ENCODE measurements at places on chromosomes 11 and 22.
A peak's percentile ranks its signal among the peaks of the same experiment; 100 is the strongest.

DNA sequence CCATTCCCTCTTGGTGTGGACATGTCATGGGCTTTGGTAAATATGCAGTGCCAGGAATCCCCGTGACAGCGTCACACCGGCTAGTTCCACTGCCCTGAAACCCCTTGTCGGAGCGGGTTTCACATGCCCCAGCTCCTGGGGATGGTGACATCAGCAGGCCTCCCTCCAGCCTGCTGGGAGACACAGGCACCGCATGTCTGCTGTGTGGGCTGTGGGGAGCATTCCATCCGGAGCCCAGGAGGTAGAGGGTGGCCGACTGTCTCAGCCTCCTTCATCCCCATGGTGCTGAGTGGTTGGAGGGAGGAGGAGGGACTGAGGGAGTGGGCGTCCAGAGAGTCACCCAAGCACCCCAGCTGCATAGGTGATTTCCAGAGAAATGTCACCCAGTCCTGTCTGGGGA lies 1161.1 kb downstream of the BRD1 start:
- DNase-seq, result no peak

DNA sequence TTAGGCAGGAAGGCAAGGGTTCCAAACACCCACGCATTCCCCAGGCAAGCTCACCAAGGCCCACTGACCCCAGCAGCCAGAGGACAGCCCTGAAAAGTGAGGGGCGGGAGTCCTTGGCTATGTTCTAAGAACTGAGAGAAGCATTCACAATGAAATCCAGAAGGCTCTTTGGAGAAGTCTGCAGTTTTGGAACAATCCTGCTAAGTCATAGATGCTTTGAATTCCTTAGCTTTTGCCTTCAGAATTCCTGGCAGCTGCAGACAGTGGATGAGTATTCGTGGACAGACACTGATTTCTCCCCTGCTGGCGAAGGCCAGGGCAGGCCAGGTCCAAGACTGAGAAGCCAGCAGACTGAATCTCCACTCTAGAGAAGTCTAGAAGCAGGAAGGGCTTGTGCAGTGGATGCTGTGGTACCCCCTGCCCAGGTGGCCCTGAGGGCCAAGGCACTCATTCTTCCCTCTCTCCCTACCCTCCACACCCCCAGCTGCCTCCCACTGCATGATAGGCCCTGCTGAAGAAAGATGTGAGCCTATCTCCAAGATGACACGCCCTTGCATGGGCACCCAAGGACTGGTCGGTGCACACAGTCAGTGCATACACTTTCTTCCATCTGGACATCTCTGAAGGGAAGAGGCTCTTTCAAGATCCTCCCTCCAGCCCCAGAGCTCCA lies 133.2 kb upstream of the TEAD1 start:
- DNase-seq, result no peak

- DNase-seq, result no peak
Measured at GRCh38 chr11:10747733-10748132, 3.3 kb upstream of the CTR9 start.

DNA sequence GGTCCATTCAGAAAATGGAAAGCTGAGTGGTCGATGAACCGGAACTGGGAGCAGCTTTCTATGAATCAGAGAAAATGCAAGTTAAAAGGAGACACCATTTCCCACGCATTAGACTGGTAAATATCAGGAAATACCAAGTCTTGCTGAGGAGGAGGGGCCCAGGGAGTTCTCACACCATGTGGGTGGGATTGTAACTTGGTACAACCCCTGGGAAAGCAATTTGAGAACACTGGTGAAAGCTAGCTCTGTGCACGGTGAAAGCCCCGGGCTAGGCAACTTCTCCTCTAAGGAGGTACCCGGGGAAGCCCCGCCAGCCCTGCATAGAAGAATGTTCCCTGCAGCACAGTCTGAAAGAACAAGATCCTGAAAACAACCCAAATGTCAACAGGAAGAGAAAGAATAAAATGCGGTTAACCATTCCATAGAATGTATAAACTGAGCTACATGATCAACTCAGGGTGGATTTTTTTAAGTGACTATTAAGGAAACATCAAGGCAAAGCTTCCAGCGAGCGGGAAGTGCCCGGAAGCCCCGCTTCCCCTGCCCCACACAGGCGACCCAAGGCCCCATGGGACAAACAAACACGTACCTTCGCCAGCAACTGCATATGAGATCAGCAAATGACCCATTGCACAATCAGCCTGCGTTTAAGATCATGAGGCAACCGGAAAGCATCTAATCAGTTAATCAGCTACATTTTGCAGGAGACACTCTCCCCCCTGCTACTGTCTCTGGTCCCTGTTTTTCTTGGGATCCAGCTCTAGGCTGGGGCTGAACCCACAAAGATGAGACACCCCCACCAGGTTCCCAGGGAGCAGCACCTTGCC lies 11.3 kb downstream of the SHANK2 start:
- DNase-seq, result no peak

- DNase-seq, result peak; percentile 38
Measured at GRCh38 chr11:75577207-75577606, 15.2 kb downstream of the SERPINH1 start.

DNA sequence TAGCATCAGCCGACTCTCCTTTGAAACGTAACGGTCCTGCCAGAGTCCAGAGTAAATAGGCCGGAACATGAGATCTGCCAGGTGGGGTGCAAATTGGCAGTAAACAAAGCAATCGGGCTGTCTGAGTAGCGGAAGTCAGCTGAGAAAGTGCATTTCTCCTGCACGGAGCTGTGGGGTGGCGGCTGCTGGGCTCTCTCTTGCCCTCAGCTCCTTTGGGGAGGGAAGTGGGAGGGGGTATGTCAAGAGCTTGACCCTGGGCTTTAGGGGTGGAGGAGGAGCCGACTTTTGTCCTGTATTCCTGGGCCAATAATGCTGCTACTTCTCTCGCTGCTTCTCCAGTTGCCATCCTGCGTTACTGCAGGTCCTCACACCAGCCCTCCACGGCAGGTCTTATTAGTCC lies 11.6 kb downstream of the GRIK4 start:
- no peak for DNase-seq

DNA sequence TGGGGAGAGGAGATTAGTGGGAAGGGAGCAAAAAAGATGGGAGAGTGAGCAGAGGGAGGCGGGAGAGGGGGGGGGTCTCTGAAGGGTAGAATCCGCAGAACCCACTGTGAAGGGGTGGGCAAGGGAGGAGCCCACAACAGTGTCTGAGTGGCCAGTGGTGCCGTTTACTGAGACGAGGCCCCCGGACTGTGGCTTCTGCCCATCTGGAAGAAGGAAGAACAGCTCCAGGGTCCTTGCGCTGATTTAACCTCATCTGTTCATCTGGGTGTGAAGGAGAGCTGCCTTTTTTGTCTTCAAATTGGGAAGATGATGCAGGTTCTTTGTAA lies 45.7 kb upstream of the ANO1 start:
- DNase-seq, result no peak

GRCh38 chr11:95138448-95138847 lies 48.8 kb downstream of the ENDOD1 start:
- DNase-seq, result no peak

GRCh38 chr11:34523053-34523452 lies 9.5 kb upstream of the ELF5 start:
- DNase-seq, result no peak

- DNase-seq, result no peak
Measured at GRCh38 chr22:19799322-19800190, 39.0 kb downstream of the TBX1 start.

Data from activated effector memory CD4-positive, alpha-beta T cell treated with Interleukin-2 at 50 U/mL for 16 hours (primary cell).